ENCODE measurements at places on chromosomes 6 and 20.
A peak's percentile ranks its signal among the peaks of the same experiment; 100 is the strongest.

- no peak for DNase-seq
Observed at GRCh38 chr6:75505424-75505823, 11.8 kb upstream of the FILIP1 start.

- DNase-seq: no peak
Observed at GRCh38 chr20:58322083-58322482, 12.6 kb downstream of the RAB22A start.

DNA sequence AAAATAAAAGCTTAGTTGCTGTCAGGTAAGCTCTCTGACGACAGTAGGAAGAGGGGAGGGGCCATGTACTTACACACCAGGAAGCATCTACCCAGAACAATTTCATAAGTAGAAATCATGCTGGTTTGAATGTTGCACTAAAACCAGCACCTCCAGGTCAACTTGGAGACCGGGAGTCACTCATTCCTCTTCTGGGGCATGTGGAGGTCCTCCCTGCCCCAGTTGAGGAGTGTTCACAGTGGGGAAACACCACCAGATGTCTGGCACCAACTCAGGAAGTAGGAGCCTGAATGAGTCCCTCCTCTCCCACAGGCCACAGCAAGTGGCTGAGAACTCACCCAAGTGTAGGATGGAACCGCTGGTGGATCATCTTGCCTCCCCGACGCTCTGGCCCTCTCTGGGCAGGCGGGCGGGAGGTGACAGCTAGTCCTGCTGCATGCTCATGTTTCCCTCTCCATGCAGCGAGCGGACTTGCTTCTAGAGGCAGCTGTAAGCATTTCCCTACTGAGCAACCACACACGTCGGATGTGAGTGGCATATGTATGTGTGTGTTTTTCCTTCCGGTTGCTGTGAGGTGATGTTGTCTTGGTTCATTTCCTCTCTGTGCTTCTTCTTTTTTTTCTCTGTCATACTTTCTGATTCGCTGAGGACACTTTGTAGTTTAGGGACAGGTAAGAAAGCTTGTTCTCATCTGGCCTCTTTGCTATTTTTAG, 149.5 kb upstream of the NEDD9 start:
- DNase-seq: no peak

- DNase-seq: no peak
Observed at GRCh38 chr20:50381771-50382593, 128.2 kb upstream of the PTPN1 start.

GRCh38 chr20:62368976-62369814, 2.1 kb upstream of the LAMA5 start:
- no peak for DNase-seq

GRCh38 chr20:56437196-56437960, 25.3 kb downstream of the CASS4 start:
- no peak for DNase-seq

GRCh38 chr20:59786801-59787537, 146.5 kb downstream of the SYCP2 start:
- DNase-seq: no peak

DNA sequence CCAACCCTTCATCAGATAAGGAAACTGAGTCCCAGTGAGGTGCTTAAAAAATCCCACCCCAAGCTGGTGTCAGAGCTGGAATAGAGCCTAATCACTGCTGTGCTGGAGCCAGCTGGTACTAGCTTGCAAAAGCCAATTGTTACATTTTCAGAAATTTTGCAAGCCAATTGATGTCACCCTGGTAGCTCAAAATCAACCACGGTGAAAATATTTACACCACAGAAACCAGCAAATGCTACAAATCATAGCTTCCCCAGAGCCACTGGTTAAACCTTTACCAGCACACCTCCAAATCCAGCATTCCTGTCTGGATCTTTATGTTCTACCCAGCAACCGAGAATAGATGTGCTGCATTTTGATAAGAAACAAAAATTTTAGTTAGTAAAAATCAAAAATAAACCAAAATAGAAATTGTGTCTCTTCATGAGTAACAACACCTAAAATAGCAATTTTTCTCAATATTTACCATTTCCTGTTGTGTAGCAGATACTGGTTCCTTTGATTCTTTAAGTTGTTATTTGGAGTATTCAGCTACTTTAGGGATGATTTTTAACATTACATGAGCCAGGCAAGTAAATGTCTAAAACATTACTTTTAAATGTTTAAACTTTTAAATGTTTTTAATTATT, 7.2 kb upstream of the LCA5 start:
- DNase-seq: peak; percentile 21

- DNase-seq: peak; percentile 45
Observed at GRCh38 chr6:21664314-21665109, 71.0 kb downstream of the SOX4 start.

DNA sequence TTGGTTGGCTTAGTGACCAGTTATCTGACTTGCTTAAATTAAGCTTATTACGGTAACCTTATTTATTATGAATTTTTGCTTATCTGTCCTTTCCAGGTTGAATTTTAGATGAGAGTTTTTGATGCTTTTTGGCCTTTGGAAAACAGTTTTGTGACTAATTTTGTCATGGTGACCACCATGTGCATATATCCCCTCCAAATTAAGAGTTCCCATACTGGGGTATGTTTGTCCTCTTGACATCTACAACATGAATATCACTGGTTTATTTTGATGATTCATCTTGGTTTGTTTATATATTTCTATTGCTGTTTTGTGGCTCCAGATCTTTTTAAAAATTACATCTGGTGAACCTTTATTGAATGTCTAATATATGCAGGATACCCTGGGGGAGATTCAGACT, 61.4 kb downstream of the PHF20 start:
- DNase-seq: no peak

DNA sequence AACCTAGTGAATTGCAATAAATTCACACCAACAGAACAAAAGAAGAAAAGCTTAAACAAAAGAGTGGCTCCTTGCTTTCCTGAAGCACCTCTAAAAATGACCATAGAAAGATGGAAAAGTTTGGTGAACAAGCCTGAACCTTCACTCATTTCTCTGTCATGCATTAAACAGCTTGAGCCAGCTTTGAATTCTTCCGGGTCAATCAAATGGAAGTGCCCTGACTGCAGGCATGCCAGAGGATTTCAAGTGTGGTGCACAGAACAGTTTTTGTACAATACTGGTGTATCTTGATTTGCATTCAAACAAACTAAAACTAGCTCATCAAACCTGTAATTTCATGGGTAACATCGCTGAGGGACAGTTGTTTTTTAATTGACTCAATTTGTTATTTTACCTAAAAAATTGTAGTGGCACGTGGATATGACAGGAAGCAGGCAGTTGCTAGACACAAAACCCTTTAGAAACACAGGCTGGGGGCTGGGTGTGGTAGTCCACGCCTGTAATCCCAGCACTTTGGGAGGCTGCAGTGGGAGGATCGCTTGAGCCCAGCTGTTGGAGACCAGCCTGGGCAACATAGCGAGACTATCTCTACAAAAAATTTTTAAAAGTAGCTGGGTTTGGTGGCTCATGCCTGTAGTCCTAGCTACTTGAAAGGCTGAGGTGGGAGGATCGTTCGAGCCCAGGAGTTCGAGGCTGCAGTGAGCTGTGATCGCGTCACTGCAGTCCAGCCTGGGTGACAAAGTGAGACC, 9.1 kb downstream of the CASS4 start:
- DNase-seq: no peak

DNA sequence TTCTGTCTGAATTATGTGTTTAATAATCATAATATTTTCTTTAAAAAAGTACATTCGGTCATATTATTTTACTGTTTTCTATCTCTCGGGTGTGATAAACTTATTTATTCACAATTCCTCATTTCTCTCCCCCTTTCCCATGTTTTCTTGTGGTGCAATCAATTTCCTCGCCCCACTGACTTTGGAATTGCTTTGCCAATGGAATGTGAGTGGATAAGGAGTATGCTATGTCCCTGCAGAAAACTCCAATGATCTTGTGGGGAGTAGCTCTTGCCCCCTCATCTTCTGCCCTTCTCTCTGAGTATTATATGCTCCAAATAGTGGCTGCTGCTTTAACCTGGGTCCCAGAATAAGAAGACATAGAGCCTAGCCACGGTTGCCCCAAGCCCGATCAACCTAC, 64.1 kb downstream of the HMGN3 start:
- DNase-seq: no peak

- no peak for DNase-seq
Observed at GRCh38 chr6:143973097-143973966, 34.7 kb downstream of the PLAGL1 start.

- no peak for DNase-seq
Observed at GRCh38 chr20:60202046-60202445, 243.8 kb downstream of the CDH26 start.

DNA sequence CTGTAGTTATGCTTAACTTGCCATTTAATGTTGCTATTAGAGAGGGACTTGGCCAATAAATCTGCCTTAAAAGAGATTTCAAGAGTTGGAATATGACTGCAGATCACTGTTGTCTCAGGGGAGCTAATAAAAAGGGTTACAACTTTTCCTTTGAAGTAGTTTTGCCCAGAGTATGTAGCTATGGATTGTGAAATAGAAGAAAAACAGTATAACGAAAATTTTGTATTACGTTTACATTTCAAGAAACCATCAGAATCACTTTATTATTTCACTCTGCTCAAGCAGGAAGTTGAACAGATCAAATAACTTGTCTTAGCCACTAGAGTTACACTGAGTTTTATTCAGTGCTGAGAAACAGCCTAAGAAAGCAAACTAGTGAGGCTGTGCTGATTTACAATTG, 3.0 kb upstream of the ZSCAN26 start:
- DNase-seq: no peak

GRCh38 chr20:11850901-11851300, 66.8 kb upstream of the BTBD3 start:
- DNase-seq: no peak

- peak; percentile 42 for DNase-seq
Observed at GRCh38 chr20:56247954-56248782, at the start of gene MC3R. Gene MC3R, plus strand, starts transcription at chr20:56248732. Its CDS starts 112 bp downstream, at chr20:56248844.

- no peak for DNase-seq
Observed at GRCh38 chr6:71672876-71673275, 213.5 kb upstream of the RIMS1 start.

DNA sequence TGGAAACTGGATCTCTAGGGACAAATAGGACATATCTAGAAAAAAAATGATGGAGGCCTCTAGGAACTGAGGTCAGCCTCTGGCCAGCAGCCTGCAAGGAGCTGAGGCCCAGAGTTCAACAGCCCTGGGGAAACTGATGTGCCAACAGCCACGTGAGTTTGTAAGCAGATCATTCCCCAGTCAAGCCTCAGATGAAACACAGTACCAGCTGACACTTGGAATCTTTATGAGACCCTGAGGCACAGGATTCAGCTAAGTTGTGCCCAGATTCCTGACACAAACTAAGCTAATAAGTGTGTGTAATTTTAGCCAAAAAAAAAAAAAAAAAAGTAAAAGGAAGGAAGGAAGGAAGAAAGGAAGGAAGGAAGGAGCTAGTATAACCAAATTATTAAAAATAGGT, 1059.8 kb upstream of the MAP3K7 start:
- peak; percentile 7 for DNase-seq

DNA sequence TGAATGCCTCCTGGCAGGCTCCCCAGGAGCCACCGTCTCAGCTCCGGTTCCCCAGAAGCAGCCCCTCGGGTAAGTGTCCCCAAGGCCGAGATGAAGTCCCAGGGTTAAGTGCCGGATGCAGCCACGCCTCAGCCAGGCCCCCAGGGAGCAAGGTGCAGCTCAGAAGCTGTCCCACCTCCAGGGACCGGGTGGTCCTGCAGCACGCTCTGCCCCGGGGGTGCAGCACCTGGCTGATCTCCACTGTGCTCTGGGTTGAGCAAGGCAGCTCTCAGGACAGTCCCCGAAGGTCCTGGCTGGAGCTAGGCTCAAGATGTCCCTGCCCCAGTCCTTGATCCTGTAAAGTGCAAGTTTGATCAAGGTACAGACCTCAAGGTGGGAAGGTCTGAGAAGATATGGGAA, 15.1 kb upstream of the NTSR1 start:
- no peak for DNase-seq

DNA sequence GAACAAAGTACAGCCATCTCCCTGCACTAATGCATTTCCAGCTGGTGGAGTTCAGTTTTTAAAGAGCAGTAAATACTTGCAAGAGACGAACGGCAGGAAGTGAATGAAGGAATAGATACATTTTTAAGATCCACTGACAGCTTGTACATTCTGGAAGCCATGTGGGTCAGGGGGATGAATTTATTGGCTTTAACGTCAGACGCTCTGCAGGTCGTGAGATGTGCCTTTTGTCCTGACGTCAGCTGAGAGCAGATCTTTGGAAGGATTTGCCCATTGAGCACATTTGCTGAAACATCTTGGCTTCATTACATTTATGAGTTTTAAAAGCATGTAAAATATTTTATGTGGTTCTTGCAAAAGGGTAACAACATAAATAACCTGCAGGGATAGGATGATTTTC, 29.5 kb upstream of the SALL4 start:
- DNase-seq: no peak

DNA sequence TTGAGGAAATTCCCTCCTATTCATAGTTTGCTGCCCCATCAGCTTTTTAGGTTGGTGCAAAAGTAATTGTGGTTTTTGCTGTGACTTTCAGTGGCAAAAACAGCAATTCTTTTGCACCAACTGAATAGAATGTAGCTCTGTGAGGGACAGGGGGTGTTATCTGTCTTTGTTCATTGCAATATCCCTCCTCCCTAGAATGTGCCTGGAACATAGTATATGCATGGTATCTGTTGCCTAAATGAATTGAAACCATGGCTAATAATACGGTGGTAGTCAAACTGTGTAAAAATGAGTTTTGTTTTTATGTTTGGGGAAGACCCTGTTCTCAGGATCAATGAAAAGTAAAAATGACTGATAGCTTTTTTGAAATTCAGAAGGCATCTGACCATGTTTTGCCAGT, 45.1 kb downstream of the SCAND1 start:
- DNase-seq: no peak

GRCh38 chr6:66418906-66419305, 711.9 kb upstream of the EYS start:
- DNase-seq: no peak

GRCh38 chr6:77456531-77457248, 6.6 kb downstream of the HTR1B start:
- peak; percentile 69 for DNase-seq

GRCh38 chr6:112232845-112233256, 21.5 kb downstream of the LAMA4 start:
- no peak for DNase-seq

GRCh38 chr6:44897316-44897715, 430.8 kb upstream of the RUNX2 start:
- DNase-seq: no peak

DNA sequence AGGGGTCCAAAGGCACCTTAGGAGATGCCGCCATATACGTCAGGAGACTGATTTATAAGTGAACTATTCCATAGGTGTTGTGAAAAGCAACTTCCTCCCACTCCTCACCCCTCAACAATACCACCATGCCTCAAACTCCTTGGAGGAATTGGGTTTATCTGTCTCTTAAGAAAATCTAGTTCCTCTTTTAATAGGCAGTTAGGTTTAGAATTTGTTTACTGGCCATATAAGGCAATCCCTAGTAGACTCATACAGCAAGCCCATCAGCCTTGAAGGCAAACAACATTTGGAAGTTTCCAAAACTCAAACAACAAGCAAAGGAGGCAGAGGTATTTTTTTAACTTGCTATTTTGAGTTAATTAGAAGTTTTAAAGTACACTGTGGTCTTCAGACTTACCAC, 66.1 kb downstream of the PRND start:
- no peak for DNase-seq

Measured in A673 (cell line).